ENCODE measurements at places on chromosomes 3 and 15.

- DNase-seq, result no peak
These were observed 22.9 kb downstream of the MITF start for GRCh38 chr3:69761896-69762767.

DNA sequence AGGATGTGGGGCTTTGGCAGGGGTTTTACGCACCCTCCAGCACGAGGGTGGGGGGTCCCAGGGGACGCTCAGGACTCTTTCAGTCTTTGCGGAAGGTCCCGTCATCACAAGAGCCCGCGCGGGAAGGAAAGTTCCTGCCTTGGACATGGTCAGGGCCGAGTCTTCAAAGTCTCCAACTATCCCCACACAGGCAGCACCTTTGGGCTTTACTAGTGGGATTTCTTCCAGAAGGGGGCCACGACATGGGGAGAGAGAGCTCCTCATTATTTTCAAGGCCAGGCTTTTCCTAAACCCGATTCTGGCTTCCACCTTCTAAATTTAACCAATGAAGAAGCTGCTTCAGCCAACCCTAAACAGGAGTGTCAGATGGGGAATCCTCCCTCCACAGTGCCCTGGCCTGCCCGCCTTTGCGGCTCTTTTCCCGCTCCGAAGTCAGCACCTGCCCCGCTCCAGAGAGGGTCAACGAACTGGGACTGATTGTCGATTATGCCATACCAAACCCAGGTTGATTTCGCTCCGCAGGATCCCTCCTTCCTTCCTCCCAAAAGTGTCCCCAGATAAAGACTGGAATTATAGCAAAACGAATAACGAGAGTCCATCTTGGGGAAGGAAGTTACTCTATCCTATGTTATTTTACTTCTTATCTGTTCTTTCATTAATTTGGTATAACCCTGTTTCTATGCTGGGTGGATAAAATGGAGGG lies 11.0 kb downstream of the SHOX2 start:
- no peak for DNase-seq

DNA sequence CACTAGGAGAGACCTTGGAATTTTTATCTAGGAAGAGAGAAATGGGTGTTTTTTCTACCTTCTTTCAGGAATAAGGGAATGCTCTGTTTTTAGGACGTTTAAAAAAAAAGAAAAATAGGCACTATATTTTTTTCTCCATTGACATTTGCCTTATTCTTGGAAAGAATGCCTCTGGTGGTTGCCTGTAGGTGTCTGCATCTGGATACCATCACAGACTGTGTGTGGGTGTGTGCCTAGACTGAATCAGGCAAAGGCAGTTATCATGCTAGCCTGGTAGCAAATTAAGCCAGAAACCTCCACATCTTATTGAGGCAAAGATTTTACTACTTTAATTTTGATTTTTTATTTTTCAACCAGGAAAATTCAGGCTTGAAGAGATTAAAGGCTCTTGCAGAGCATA lies 513.6 kb upstream of the KCNMB2 start:
- DNase-seq, result no peak

DNA sequence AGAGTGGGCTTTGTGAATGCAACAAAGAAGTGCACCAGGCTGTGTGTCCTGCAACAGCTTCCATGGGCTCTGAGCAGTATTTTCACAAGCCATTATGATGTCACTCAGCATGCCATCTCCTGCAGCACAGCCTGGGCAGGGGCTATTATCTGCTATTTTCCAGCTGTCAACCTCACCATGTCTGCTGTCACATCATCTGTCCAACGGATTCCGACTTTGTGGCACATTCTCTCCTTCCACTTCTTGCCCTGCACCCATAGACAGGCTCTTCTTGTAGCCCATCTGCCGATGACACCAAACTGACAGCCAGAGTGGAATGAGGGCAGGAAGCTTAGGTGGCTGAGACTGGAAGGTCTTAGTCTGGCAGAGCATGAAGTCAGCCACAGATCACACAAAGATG lies 691.9 kb downstream of the NTRK3 start:
- no peak for DNase-seq

- no peak for DNase-seq
These were observed 1.9 kb downstream of the TBC1D2B start for GRCh38 chr15:78075490-78076230.

DNA sequence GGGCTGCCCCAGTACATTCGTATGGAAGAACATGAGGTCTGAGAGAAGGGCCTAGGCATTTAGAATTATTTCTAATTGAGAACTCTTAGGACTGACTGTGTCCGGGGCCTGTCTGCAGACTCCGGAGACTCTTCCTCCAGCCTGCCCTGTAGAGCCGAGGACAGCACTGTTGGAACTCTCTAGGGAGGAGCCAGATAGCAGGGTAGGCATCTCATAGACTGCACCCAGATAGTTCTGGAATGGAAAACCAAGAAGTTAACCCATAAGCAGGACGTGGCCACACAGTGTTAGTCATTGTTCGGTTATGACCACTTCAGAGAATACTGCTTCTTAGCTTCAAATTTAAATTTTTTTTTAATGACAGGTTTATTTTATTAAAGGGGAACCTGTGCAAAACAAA lies 59.5 kb downstream of the SNRK start:
- DNase-seq, result no peak

DNA sequence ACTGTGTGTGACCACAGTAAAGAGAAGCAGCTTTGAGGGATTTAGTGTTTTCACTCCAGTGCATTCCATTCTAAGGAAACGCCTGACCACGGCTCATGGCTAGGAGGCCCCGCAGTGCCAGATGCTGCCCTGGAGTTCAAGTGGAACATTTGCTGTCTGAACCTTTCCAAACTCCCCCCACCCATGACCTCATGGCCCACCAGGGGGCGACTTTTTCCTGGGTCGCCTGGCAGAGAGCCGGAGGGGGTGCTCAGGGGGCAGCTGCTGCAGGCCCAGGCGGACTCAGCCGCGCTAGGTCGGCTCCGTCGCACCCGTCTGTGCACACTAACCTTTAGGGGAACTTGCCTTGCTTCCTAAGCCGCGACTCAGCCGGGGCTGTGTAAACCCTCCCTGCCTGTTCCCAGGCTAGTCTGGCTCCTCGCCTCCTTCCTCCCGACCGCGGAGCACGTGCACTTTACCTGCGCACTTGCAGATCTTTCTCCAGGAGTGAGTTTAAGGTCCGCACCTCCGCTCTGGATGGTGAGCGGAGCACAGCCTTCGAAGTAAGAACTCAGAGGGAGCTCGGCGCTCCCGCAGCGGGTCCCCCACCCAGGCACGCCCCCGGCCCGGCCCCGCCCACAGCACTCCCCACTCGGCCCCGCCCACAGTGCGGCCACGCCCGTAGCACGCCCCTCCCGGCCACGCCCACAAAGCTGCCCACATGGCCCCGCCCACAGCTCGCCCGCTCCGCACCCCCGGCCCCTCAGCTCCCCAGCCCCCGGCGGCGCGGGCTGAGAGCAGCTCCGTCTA lies at the start of gene OCA2:
Gene OCA2, minus strand, starts transcription at position 550 of the 789 bp plus-strand sequence. CDS start 17,441 bp downstream, outside the sequence.
- no peak for DNase-seq

DNA sequence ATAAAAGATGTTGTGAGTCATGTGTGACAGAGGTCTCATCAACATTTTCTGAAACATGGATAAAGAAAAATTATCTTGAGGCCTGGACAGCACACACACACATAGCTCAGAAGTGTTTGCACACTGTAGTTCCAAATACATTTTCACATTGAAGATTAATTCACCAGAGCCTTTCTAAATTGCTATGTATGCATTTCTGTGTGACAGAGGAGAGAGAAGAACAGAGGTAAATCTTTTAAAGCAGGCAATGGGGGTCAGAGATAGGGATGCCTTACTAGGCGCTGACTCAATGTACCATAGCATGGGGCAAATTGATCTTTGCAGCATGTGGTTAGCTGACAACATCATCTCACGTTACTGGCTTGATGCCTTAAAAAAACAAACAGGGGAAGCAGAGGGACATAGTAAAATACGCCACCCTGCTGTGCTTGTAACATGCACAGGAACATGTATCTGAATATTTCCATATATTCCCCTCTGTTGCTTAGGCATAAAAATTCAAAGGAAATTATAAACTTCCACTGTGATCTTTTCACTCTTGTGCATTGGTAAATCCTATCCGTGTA lies 7.7 kb downstream of the POU1F1 start:
- no peak for DNase-seq

DNA sequence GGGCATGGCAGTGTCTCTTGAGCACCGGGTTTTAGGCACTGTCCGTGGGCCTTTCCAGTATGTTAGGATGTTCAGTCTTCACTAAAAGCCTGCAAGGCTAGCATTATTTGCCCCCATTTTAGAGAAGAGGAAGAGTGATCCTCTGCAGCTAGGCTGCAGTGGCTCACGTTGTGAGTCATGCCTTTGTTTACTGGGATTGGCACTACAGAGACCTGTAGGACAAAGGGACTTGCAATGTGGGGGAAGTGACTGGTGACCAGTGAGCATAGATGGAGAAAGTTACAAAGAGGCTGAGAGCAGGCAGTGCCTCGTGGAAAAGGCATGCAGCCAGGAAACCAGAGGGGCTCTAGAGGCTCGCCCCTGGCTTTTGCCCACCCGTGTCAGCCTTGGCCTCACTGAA lies 26.8 kb upstream of the CPNE9 start:
- no peak for DNase-seq

- DNase-seq, result peak; percentile 10
These were observed 16.5 kb upstream of the LAMP3 start for GRCh38 chr3:183178833-183179549.

GRCh38 chr15:51285399-51285798 lies 53.0 kb downstream of the CYP19A1 start:
- DNase-seq, result no peak

DNA sequence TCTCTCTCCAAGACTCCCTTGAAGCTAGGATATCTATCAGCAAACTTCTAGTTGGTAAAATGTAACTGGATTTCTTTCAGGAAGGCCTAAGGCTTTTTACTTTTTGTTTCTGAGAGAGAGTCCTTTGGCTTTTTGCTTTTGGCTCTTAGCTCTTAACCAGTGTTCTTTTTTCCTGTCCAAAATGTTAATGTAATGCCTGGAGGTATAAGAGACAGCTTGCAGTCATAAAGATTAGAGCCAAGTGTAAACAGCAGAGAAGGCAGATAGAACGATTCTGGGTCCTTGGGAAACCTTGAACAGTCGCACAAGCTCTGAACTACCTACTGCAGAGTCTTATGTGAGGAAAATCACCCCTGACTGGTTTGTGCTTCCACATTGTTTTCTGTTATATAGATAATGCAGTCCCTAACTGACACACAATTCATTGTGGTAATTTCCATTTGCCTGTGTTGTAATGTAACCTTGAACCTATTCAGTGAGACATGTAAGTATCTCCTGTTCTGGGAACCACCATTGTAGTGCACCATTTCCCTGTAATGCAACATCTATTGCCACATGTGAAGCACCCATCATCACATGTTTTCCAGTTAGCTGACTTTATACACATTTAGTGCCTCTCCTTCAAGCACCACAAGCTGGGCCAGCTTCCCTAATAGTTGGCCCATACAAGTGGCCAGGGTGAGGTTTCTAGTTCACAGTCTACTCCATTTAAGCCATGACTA lies 1311.9 kb downstream of the ROBO1 start:
- no peak for DNase-seq

- DNase-seq, result no peak
These were observed 31.0 kb downstream of the PRR20G start for GRCh38 chr3:127256733-127257271.

- DNase-seq, result no peak
These were observed 47.1 kb downstream of the PARP14 start for GRCh38 chr3:122727766-122728165.

DNA sequence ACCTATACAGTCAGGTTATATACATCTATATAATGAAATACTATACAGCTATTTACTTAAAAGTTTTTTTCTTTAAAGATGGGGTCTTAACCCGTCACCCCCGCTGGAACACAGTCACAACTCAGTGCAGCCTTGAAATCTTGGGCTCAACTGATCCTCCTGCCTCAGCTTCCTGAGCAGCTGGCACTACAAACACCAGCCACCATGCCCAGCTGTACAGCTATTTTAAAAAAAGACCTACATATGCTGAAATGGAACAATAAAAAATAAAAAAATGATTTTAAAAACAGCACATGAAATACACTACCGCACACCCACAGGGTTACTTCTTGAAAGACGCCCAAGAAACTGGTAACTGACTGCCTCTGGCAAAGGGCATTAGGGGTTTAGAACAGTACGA lies 3.8 kb downstream of the NCBP2 start:
- no peak for DNase-seq

DNA sequence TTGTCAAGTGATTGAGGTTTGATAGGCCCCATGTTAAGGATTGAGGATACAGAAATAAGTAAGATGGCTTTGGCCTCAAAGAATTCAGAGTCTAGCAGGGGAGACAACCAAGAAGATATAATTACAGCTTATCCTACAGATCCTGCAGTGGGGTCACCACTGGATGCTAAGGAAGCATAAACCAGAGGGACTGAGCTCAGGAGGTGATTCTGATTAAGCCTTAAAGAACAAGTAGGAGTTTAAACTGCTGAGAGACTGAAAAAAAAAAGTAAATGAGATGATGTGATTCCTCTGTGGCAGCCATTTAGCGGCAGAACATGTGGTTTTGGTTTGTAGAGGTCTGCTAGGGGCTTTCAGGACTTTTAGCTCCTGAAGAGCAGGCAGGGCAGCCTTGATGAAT lies 72.1 kb upstream of the ROPN1 start:
- DNase-seq, result no peak

DNA sequence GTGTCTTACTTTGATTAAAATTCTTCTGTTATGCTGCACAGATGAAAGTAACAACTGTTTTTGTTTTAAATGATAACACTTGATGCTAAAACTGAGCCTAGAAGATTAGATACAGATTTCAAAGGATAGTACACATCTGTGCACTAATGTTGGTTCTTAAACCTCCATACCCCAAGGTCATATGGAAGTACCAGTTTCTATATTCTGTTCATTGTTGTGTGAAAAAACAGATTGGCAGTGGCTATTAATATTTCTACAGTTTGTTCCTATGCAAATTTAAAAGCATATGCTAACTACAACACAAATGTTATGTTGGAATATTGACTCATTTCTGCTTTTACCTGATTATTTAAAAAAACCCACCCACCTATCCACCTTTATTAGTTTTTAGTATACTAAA lies 32.0 kb upstream of the GBE1 start:
- no peak for DNase-seq

- DNase-seq, result no peak
These were observed 72.6 kb upstream of the CTXND1 start for GRCh38 chr15:80324545-80325080.

GRCh38 chr15:101142711-101143110 lies 109.1 kb downstream of the CHSY1 start:
- no peak for DNase-seq
